Skeletal muscle cell (primary cell): ENCODE measurements at places on chromosomes 6 and 20.

DNA sequence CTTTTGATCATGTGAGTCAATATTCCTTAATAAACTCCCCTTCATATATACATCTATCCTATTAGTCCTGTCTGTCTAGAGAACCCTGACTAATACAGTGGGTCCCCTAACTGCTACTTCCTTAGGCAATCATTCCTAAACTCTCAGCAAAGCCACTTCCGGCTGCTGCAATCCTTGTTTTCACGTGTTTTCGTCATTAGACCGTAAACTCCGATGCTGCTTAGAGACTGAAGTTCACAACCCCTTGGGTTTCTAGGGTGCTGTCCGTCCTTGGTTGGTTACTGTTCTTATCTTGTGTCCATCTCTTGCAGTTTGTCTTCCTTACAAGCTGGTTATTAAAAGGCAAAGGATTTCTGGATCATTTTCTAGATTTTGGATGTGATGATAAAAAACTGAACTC lies 106.4 kb downstream of the GMPR start:
- no peak for DNase-seq

- DNase-seq = no peak
Observed at GRCh38 chr6:139278190-139278589, 13.6 kb downstream of the TXLNB start.

DNA sequence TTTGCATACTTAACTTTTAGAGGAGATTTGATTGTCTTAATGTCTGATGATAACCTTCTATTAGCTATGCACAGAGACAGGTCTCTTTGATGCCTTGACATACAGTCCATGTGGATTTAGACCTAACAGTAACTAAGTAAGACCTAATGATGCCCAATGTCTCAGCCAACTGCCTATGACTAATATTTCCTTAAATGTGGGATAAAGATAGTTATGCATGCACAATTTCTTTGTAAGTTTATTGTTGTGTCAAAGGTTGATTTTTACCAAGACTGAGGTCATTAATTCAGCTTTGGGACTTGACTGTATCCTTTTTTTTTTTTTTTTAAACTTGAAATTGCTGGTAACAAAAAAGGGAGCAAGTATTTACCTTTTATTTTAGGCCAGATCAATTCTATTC lies 450.0 kb downstream of the HAO1 start:
- DNase-seq = no peak

GRCh38 chr20:62649140-62649539 lies 6.8 kb downstream of the SLCO4A1 start:
- DNase-seq = no peak
